ENCODE measurements at places on chromosomes 4 and X. TPM values are rescaled to one million over a fixed set of nuclear protein-coding genes. Genes with fewer than 3 reads are reported as not detected.

- H3K36me3 ChIP-seq = peaks cover 2% of the 10 kb centered on the region
- DNase-seq = no peak
- H3K27me3 ChIP-seq = no peaks in the 10 kb centered on the region
- peak overlapping the region; percentile 12 for H3K4me3 ChIP-seq
Measured at GRCh38 chrX:129760155-129760554, 19.6 kb upstream of the SASH3 start.

GRCh38 chr4:140497747-140498636, at the start of gene MGAT4D:
MGAT4D (minus strand) TSS chr4:140498293; CDS start chr4:140498222, 71 bp downstream.
- peak within 1 kb of the TSS; percentile 14 for H3K4me3 ChIP-seq
- DNase-seq = no peak
- H3K27me3 ChIP-seq = peaks cover 66% of the 10 kb centered on the region
- no peak within 1 kb of the TSS for H3K27ac ChIP-seq
- H3K36me3 ChIP-seq = no peaks in the 10 kb centered on the region

- H3K4me3 ChIP-seq = no peak overlapping the region
- H3K36me3 ChIP-seq = no peaks in the 10 kb centered on the region
- H3K4me1 ChIP-seq = no peaks in the 10 kb centered on the region
- no peaks in the 10 kb centered on the region for H3K27me3 ChIP-seq
Measured at GRCh38 chr4:61541459-61541858, 341.3 kb downstream of the ADGRL3 start.

- H3K4me3 ChIP-seq = no peak overlapping the region
- H3K27ac ChIP-seq = no peak overlapping the region
- peaks cover 14% of the 10 kb centered on the region for H3K36me3 ChIP-seq
- H3K27me3 ChIP-seq = no peaks in the 10 kb centered on the region
- peaks cover 3% of the 10 kb centered on the region for H3K4me1 ChIP-seq
Measured at GRCh38 chr4:42498040-42498439, 100.8 kb downstream of the SHISA3 start.

- H3K27ac ChIP-seq = no peak overlapping the region
- no peak overlapping the region for H3K4me3 ChIP-seq
- no peaks in the 10 kb centered on the region for H3K4me1 ChIP-seq
- peaks cover 4% of the 10 kb centered on the region for H3K27me3 ChIP-seq
Measured at GRCh38 chr4:105108971-105109370, 37.7 kb upstream of the TET2 start.

GRCh38 chrX:133722756-133723155, 262.6 kb downstream of the GPC3 start:
- no peak overlapping the region for H3K27ac ChIP-seq
- peaks cover 14% of the 10 kb centered on the region for H3K4me1 ChIP-seq
- DNase-seq = peak; percentile 54
- H3K36me3 ChIP-seq = no peaks in the 10 kb centered on the region
- peak overlapping the region; percentile 51 for H3K4me3 ChIP-seq

- H3K4me1 ChIP-seq = peaks cover 18% of the 10 kb centered on the region
- peaks cover 29% of the 10 kb centered on the region for H3K36me3 ChIP-seq
- peak overlapping the region; percentile 14 for H3K4me3 ChIP-seq
Measured at GRCh38 chr4:109548655-109549054, 11.4 kb upstream of the MCUB start.

DNA sequence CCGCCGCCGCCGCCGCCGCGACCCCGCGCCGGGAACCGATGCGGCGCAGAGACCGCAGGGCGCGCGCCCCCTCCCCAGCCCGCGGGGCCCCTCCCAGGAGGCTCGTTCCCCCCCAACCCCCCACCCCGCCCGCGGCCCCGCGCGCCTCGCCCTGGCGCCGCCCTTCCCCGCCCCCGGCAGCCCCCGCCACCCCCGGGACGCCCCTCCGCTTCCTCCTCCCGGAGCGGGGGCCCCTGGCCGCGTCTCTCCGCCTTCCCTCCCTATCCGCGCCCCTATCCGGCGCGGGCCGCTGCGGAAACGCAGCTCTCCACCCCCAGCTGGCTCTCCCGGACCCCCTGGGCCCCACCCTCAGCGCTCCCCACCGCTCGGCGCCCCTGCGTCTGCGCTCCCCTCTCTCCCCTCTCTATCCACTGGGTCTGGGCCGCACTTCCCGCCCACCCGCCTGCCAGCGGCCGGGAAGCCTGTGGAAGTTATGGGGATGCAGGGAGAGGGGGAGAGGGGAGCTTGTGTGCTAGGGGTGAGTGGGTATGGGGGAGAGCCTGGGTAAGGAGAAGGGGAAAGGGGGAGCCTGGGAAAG, at the start of gene TMEM271:
TMEM271 (minus strand) TSS at position 51 of the 577 bp plus-strand sequence. CDS start 233 bp downstream, outside the sequence.
- peaks cover 4% of the 10 kb centered on the region for H3K4me1 ChIP-seq
- H3K27ac ChIP-seq = peak within 1 kb of the TSS; percentile 66
- peaks cover 7% of the 10 kb centered on the region for H3K36me3 ChIP-seq
- H3K27me3 ChIP-seq = peaks cover 50% of the 10 kb centered on the region
- H3K4me3 ChIP-seq = peak within 1 kb of the TSS; percentile 51

- H3K4me3 ChIP-seq = no peak overlapping the region
- no peaks in the 10 kb centered on the region for H3K27me3 ChIP-seq
- H3K27ac ChIP-seq = no peak overlapping the region
- no peak for DNase-seq
- H3K4me1 ChIP-seq = peaks cover 19% of the 10 kb centered on the region
- H3K36me3 ChIP-seq = no peaks in the 10 kb centered on the region
Measured at GRCh38 chrX:13033193-13033592, 11.2 kb downstream of the FAM9C start.

GRCh38 chr4:148112231-148112982, 329.8 kb downstream of the NR3C2 start:
- H3K4me3 ChIP-seq = no peak overlapping the region
- DNase-seq = no peak
- H3K4me1 ChIP-seq = peaks cover 9% of the 10 kb centered on the region
- no peaks in the 10 kb centered on the region for H3K36me3 ChIP-seq
- no peak overlapping the region for H3K27ac ChIP-seq

DNA sequence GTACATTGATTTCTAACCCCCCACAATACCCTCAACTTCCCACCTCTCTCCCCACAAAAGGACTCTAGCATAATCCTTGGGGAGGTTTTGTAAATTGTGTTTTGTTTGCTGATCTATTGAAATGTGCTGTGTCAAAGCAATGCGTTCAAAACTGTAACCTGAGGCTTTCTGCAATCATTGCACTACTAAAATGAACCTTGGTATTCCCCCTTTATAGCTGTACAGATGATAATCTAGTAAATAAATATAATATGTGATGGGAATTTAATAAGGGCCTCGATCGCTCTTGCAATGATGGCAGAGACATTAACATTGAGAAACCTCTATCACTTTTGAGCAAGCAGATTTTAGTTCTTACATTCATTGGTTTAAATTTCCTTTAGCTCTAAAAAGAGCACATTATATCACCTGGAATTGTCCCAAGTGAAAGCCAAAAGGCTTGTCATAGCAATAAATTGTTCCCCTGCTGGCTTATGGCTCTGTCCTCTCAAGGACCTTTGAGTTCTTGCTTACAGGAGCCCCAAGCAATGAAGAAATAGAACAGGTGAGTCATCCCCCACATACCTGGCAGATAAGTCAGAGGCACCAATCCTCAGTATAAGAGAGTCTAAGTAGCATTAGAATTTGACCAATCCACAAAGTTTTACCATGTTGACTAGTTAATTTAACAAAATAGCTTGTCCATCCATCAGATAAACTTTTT, 18.4 kb upstream of the ACE2 start:
- H3K36me3 ChIP-seq = no peaks in the 10 kb centered on the region
- no peak for DNase-seq
- no peak overlapping the region for H3K27ac ChIP-seq
- no peaks in the 10 kb centered on the region for H3K4me1 ChIP-seq

DNA sequence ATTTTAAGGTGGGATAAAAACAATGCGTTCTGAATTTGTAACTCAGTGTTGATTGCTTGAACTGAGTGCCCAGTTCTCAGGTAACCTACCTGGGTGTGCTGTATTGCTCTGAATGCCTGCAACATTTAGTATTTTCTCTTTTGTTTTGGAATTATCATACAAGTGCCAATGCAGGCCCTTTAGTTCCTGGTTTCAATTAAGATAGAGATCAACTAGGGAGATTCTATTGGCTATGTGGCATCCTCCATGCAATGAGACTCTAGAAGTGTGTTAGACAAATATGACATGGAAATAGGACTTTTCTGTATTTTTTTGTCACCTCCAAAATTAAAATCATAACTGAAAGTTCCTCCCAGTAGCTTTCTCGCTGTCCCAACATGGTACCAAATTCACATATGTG, 438.7 kb upstream of the IGFBP7 start:
- no peak overlapping the region for H3K27ac ChIP-seq
- H3K27me3 ChIP-seq = no peaks in the 10 kb centered on the region

DNA sequence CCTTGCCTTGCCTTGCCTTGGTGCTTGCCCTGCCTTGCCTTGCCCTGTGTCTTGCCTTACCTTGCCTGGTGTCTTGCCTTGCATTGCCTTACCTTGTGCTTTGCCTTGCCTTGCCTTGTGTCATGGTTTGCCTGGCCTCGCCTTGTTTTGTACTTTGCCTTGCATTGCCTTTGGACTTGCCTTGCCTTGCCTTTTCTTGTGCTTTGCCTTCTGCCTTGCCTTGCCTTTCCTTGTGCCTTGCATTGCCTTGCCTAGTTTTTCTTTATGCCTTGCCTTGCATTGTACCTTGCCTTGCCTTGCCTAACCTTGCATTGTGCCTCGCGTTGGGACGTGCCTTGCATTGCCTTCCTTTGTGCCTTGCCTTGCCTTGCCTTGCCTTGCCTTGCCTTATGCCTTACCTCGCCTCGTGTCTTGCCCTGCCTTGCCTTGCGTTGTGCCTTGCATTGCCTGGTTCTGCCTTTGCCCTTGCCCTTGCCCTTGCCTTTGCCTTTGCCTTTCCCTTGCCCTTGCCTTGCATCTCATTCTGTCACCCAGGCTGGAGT, 82.8 kb downstream of the TAB3 start:
- no peaks in the 10 kb centered on the region for H3K36me3 ChIP-seq
- no peaks in the 10 kb centered on the region for H3K4me1 ChIP-seq
- H3K27ac ChIP-seq = no peak overlapping the region
- no peaks in the 10 kb centered on the region for H3K27me3 ChIP-seq

DNA sequence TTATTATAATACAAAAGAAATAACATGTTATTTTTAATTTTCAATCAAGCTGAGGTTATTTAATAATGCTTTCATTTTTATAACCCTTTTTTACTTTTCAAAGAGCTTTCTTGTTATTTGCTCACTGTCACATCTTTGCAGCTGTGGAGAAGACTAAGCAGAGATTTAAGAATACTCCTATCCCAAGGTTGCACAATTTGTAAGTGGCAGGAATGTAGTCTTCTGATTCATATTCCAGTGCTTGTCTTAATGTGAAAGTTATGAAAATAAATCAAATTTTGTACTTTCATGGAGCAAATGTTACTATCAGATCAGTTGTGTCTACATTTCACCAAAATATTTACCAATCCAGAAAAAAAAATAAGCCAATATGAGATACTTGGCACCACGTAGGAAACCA, 86.6 kb downstream of the DDIT4L start:
- DNase-seq = no peak
- H3K27ac ChIP-seq = no peak overlapping the region
- H3K4me3 ChIP-seq = no peak overlapping the region
- no peaks in the 10 kb centered on the region for H3K27me3 ChIP-seq
- no peaks in the 10 kb centered on the region for H3K36me3 ChIP-seq
- H3K4me1 ChIP-seq = peaks cover 38% of the 10 kb centered on the region

GRCh38 chrX:141936080-141936479, 32.4 kb downstream of the MAGEC1 start:
- no peaks in the 10 kb centered on the region for H3K4me1 ChIP-seq
- H3K27ac ChIP-seq = no peak overlapping the region
- no peak for DNase-seq
- H3K4me3 ChIP-seq = no peak overlapping the region

DNA sequence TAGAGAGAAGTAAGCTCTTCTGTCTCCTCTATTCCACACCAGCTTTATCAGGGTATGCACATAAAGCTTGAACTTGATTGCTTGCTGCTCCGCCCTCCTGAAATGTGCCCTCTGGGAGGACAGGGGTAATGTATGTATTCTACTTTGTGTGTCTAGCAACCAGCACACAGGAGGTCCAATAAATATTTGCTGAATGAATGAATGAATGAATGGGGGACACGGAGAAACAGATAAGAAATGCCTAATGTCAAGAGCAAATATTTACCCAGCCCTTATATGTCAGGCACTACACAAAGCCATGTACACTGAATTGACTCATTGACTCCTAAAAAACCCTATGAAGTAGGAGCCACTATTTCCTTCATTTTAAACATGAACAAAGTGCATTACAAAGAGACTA, 2.3 kb upstream of the MSL3 start:
- H3K27ac ChIP-seq = no peak overlapping the region
- H3K36me3 ChIP-seq = peaks cover 2% of the 10 kb centered on the region
- DNase-seq = no peak

DNA sequence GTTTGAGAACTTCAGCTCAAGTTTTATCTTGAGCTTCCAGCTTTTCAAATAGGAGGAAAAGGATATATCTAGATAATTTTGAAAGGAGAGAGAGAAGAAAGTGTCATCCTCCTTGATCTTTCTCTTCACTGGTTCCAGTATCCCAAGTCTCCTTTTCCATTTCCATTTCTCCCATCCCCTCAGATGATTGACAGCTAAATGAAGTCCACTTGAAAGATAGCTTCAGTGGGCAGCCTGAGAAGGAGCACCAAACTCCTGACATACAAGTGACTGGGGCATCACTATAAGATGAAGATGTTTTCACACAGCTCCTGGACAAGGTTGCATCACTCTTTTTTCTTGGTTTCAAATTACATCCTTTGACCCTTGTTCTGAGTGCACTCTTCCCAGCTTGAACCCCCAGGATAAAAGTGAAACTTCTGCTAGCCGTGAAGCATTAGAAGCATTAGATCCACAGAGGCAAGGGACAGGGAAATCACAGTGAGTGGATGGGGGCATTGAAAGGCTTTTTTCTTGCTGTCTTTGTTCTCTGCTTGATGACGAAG, 17.5 kb upstream of the MAGEA10 start:
- no peak overlapping the region for H3K27ac ChIP-seq
- H3K27me3 ChIP-seq = no peaks in the 10 kb centered on the region
- H3K4me3 ChIP-seq = no peak overlapping the region
- DNase-seq = no peak
- no peaks in the 10 kb centered on the region for H3K4me1 ChIP-seq

- no peak for DNase-seq
- no peak overlapping the region for H3K27ac ChIP-seq
- H3K4me1 ChIP-seq = peaks cover 2% of the 10 kb centered on the region
- no peak overlapping the region for H3K4me3 ChIP-seq
- no peaks in the 10 kb centered on the region for H3K36me3 ChIP-seq
Measured at GRCh38 chrX:72029483-72030411, 102.0 kb downstream of the RTL5 start.

- no peaks in the 10 kb centered on the region for H3K4me1 ChIP-seq
- no peak overlapping the region for H3K27ac ChIP-seq
- H3K4me3 ChIP-seq = no peak overlapping the region
- DNase-seq = no peak
- H3K36me3 ChIP-seq = no peaks in the 10 kb centered on the region
Measured at GRCh38 chr4:57081651-57082621, 28.2 kb downstream of the IGFBP7 start.

- no peak overlapping the region for H3K4me3 ChIP-seq
- DNase-seq = no peak
- H3K27me3 ChIP-seq = no peaks in the 10 kb centered on the region
- no peak overlapping the region for H3K27ac ChIP-seq
- H3K36me3 ChIP-seq = peaks cover 39% of the 10 kb centered on the region
- H3K4me1 ChIP-seq = no peaks in the 10 kb centered on the region
Measured at GRCh38 chr4:122992057-122992456, 69.7 kb upstream of the NUDT6 start.

RGN gene
- not detected for total RNA-seq

CDKL5 gene
- 0.23 TPM for total RNA-seq

RHOXF1 gene
- total RNA-seq = not detected

ZNF732 gene
- not detected for total RNA-seq

NLRP2B gene
- not detected for total RNA-seq

UGT2B15 gene
- total RNA-seq = not detected

SERTM2 gene
- not detected for total RNA-seq

FAM9C gene
- total RNA-seq = not detected

SRPK3 gene
- total RNA-seq = not detected

CSAG1 gene
- total RNA-seq = not detected

CT45A2 gene
- not detected for total RNA-seq

TMSB15A gene
- total RNA-seq = not detected

CLDN34 gene
- not detected for total RNA-seq

ADGRL3 gene
- not detected for total RNA-seq

MAGEB2 gene
- total RNA-seq = not detected
